ENCODE measurements at places on chromosomes 16 and 17.
A peak's percentile ranks its signal among the peaks of the same experiment; 100 is the strongest.

DNA sequence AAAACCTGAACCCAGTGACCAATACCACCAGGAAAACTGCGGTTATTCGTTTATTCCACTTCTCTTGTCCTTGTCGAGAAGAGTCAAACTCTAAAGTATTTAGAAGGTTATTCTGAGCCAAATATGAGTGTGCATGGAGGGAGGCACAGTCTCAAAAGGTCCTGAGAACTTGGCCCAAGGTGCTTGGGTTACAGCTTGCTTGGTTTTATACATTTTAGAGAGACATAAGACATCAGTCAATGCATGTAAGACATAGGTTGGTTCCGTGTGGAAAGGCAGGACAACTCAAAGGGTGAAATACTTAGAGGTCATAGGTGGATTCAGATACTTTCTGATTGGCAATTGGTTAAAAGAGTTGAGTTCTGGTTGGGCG is 681 bp upstream of the TRAP1 start:
- no peak for DNase-seq

DNA sequence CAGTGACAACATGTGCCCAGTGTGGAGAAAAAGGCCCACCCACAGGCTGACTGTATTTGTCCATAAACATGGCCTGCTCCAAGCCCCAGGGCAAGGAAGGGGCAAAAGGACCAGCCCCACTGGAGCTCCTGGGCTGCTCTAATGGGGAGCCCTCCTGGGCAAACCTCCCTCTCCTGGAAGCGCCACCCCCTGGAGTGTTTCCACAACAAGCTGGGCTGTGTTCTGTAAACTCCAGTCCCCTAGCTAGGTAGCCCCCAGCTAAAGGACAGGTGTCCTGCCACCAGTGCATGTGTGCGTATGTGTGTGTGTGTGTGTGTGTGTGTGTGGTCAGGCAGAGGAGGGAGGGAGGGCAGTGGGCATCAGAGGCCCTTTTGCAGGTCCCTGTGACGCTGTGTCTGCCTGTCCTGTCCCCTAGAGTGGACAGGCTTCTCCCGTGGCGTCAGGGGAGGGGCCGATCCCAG is 11.3 kb upstream of the STAC2 start:
- DNase-seq = no peak

- no peak for DNase-seq
Observed at GRCh38 chr17:2634361-2634960, 41.0 kb downstream of the PAFAH1B1 start.

DNA sequence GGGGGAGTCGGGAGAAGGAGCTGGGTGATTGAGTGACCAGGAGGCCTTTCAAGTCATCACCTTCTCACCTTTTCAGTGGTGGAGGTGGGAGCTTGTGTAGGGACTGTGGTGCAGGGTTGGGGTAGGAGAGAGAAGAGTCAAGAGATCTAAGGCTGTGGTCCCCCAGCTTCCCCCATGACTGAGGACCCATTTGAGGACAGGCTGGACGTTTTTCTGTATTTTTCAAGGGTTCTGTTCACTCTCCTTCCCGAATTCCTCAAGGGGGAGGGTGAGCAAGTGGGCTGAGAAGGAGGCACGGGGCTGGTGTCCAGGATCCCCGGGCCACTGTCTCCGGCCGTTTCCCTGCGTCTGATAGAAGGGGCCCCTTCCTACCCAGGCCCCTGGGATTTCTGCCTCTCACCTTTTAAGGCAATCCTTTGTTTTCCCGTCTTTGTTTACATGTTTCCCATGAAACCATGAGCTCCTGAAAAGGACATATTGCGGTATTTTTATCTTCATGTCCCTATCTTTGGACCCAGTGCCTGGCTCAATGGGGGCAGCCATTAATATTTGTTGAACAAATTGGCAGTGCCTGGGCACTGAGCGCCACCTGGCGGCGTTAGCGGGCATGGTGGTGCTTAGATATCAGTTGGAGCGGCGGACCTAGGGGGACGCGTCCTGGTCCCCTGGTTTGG is 9.2 kb upstream of the CD300A start:
- DNase-seq = peak; percentile 6

GRCh38 chr16:55499951-55500529 is 8.8 kb upstream of the LPCAT2 start:
- no peak for DNase-seq

GRCh38 chr16:23509782-23510163 is 521 bp downstream of the GGA2 start:
- DNase-seq = no peak

GRCh38 chr16:12337871-12338655 is 361.5 kb downstream of the SNX29 start:
- no peak for DNase-seq

DNA sequence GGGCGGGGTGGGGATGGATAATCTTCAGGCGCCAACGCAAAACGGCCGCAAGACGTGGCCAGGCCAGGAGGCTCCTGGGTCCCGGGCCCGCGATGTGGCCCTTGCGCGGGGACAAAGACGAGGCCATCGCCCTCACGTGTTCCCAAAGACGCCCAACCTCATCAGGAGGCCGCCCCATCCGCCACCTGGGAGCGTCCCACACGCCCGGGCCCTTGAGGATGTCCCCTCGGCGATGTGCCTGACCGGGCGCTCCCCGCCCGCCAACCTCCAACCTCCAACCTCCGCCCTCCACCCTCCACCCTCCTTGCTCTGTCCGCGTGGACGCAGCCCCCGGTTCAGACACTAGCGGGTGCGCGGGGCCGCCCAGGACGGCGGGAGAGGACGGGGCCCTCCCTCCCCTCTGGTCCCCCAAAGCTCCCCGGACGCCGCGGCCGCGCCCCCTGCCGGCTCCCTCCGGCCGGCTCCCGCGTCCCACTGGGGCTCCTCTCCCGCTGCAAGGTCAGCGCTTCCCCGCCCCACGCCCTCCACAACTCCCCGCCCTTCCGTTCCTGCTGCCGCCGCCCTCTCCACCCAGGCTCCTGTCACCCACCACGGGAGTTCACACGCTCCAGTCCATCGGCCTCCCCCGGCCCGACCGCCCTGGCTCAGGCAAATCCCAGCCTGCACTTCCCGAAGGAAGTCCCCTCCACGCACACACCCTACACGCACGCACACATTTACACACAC is 250.8 kb upstream of the RPL38 start:
- no peak for DNase-seq

GRCh38 chr17:7384489-7385081 is 3.7 kb downstream of the TNK1 start:
- DNase-seq = no peak

DNA sequence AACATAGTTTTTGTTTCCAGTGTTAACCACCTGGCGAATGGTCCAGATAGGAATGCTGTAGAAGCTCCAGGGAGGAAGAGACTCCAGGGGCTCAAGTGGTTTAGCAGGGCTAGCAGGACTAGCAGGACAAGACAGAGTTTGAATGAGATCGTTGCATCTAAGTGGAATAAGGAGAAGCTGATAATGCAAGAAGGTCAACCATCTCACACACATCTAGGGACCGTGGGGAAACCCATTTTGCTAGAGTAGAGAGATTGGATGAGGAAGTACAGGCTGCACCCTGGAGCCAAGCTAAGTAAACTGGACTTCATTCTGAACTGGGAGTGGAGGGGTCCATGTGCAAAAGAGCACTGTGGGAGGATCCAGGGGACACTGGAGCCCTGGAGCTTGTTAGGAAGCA is 86.1 kb upstream of the HSBP1 start:
- DNase-seq = no peak

GRCh38 chr16:12871784-12872183 is 29.6 kb upstream of the SHISA9 start:
- no peak for DNase-seq

GRCh38 chr17:77419547-77420094 is 278.9 kb downstream of the SEC14L1 start:
- DNase-seq = no peak

DNA sequence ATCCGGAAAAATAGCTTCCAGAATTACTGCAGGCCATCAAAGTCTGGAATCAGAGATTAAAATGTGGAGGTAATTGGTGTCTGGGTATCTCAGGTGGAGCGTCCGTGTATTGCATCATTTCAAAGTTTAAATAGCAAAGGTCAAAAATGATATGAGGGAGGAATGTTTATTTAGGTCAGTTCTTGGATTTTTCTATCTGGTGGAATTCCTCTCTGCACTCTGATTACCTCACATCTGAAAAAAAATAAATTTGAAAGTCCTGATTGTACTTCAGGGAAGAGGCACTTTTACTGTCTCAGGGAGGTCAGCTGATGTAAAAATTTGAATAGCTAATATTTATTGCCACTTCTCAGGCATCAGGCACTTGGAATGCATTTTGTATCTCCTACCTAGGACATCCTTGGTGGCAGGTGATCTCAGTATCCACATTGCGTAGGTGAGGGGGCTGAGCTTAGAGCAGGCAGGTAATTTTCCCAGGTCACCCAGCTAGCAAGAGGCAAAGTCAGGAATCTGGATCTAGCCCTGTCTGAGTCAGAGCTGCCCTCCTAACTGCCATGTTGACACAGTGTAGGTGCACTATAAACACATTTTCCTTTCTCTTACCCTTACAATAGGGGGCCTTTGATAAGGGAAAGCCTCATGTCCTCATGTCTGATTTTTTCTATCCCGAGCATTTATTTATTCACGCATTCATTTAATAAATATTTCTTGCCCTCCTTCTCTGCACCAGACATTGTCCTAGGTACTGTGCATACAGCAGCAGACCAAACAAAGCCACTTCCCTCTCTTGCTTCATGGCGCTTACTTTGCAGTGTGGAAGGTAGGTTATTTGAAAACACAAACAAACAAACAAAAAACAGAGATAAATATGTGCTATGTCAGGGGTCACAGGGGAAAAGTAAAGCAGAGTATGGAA is 454.3 kb downstream of the HAPSTR1 start:
- no peak for DNase-seq

GRCh38 chr17:59332749-59333377 is 1.4 kb downstream of the YPEL2 start:
- no peak for DNase-seq

- DNase-seq = no peak
Observed at GRCh38 chr17:56351675-56352074, 198.4 kb downstream of the ANKFN1 start.

- DNase-seq = no peak
Observed at GRCh38 chr17:47843391-47843730, 2.3 kb upstream of the SCRN2 start.

GRCh38 chr16:7077636-7078035 is 255.0 kb upstream of the RBFOX1 start:
- DNase-seq = no peak

DNA sequence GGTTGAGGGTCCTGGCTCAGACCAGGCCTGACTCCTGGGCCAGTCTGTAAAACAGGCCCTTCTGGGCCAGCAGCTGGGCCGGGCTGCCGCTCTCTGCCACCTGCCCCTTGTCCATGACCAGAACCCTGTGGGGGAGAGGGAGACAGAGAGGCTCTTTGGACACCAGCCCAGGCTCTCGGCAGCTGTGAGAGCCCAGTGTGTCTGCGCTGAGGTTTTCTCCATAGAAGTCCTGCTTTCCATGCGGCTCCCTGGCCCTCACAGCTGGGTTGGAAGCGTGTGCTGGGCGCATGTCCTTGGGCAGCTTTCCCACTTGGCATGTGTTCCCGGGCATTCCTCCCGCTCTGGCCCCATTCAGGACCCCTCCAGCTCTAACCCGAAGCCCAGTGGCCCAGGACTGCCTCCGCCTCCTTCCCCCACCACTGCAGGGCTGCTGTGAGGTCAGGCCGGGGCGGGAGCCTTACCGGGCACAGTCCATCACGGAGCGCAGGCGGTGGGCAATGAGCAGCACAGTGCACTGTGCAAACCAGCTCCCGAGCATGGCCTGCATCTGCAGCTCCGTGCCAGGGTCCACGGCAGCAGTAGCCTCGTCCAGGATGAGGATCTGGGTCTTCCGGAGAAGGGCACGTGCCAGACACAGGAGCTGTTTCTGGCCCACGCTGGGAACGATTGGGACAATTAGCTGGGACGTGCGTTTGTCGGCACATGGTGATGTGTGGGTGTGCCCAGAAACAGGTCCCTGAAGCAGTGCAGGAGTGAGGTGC is 73.0 kb downstream of the ABCC6 start:
- peak; percentile 51 for DNase-seq

DNA sequence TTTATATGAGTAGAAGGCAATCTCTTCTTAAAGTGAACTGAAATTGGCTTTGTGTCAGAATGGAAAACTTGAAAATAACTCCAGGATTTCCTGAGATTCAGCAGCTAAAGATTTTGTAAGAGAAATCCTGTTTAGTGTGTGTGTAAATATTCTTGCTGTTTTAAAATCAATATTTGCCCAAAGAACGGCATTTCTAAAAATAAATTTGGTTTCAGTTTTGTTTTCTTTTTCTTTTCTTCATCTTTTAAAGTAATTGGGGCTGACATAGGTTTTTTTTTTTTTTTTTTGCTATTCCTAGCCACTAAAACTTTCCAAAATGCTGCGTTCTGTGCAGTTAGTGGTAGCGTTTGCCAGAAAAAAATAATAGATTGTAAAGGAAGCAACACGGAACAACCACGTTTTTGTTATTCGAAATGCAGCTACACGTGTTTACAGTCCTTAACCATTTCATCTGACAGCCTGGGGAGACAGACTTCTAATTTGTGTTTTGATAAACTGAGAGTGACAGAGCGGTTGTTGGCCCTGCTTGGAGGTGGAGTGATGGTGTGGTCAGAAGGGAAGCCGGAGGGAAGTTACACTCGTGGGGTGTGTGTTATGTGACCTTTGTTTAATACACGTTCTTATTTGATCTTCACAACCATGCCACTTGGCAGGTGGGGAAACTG is 21.6 kb upstream of the SMPD3 start:
- DNase-seq = no peak

DNA sequence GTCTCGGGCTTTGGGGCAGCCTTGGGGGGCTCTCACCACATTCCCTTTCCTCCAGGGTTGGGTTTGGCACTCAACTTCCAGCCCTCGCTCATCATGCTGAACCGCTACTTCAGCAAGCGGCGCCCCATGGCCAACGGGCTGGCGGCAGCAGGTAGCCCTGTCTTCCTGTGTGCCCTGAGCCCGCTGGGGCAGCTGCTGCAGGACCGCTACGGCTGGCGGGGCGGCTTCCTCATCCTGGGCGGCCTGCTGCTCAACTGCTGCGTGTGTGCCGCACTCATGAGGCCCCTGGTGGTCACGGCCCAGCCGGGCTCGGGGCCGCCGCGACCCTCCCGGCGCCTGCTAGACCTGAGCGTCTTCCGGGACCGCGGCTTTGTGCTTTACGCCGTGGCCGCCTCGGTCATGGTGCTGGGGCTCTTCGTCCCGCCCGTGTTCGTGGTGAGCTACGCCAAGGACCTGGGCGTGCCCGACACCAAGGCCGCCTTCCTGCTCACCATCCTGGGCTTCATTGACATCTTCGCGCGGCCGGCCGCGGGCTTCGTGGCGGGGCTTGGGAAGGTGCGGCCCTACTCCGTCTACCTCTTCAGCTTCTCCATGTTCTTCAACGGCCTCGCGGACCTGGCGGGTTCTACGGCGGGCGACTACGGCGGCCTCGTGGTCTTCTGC is 8.4 kb downstream of the SLC16A3 start:
- no peak for DNase-seq

DNA sequence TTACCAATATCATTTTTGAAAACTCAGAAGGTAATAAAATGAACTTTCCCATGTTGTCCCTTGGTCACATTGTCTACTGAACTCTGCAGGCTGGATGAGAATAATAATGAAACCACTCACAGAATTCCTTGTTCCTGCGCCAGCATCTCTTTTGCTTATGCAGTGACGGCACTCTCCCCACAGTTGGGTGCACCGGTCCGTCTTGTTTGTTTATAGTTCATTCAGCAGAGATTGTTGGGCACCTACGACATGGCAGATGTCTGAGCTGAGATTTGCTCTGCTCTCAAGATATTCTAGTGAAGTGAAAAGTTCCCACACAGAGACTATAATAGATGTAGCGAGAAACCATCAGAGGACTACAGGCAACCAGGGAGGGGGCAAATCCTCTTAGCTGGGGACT is 375.7 kb upstream of the CDH11 start:
- DNase-seq = no peak

Data from DMS 273 treated with DMSO at 0.1 percent for 48 hours (cell line).